ENCODE measurements at places on chromosomes 2 and 18. TPM values are rescaled to one million over a fixed set of nuclear protein-coding genes. Genes with fewer than 3 reads are reported as not detected.

DNA sequence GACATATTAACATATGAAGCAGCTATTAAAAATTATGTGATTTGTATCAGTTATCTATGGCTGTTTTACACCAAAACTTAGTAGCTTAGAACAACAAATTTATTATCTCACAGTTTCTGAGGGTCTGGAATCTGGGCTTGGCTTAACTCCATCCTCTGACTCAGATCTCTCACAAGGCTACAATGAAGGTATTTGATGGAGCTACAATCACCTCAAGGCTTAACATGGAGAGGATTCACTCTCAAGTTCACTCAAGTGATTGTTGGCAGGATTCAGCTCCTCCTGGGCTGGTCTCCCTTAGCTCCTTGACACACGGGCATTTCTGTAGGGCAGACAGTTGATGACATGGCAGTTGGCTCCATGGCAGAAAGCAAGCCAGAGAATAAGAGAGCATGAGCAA, 133.0 kb upstream of the SLC14A2 start:
- no peak for DNase-seq

DNA sequence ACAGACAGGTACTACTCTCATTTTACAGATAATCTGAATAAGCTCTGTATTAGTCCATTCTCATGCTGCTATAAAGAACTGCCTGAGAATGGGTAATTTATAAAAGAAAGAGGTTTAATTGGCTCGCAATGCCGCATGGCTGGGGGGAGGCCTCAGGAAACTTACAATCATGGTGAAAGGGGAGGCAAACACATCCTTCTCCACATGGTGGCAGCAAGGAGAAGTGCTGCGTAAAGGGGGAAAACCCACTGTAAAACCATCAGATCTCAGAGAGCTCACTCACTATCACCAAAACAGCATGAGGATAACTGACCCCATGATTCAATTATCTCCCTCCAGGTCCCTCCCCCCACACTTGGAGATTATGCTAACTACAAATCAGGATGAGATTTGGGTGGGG, 254.4 kb downstream of the KCNE4 start:
- no peak for DNase-seq

GRCh38 chr2:36800381-36800780, 103.9 kb downstream of the VIT start:
- DNase-seq: no peak

GRCh38 chr18:13235421-13235831, 16.9 kb downstream of the LDLRAD4 start:
- DNase-seq: no peak

- no peak for DNase-seq
Observed at GRCh38 chr2:164453656-164454305, 167.5 kb downstream of the GRB14 start.

GRCh38 chr2:84942964-84943421, 28.0 kb upstream of the KCMF1 start:
- DNase-seq: no peak

DNA sequence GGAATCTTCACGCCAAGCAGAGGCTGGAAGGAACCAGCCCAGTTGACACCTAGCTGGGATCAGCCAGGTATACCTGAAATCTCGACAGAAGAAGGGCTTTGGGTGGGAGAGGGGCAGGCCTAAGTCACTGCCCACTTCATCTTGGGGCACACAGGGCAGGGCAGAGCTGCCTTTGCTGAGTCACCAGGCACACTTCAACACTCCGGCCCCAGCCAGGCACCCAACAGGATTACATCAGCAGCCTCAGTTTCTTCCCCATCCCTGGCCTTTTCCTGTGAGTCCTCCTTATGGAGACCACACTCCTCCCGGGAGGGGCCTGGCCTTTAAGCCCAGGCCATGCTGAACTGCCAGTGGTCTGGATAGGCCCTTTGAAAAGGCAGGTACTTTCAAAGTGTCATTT, 201.7 kb upstream of the HS6ST1 start:
- no peak for DNase-seq

- DNase-seq: no peak
Observed at GRCh38 chr18:48153613-48154481, 223.4 kb upstream of the SMAD2 start.

GRCh38 chr2:27191070-27191829, 20.6 kb upstream of the ATRAID start:
- no peak for DNase-seq

DNA sequence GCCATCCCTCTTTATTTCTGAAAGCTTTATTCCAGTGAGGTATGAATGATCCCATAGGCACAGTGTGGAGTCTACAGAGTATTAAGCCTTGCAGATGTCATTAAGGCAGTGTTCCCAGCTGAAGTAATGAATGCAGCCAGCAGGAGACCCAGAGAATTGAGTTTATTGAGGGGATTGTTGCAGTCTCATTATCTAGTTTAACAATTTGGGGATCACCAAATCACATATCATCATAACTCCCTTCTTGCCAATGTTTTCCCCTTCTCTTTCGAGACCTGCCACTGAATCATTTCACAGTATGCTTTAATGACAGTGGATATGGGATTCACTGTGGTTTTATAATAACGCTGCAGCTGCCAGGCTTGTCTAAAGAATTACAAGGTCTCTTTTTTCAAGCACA, 249.3 kb upstream of the FSHR start:
- DNase-seq: no peak

GRCh38 chr2:53484531-53484930, 283.1 kb upstream of the CHAC2 start:
- no peak for DNase-seq

GRCh38 chr2:47486841-47487497, 84.0 kb downstream of the MSH2 start:
- DNase-seq: no peak

DNA sequence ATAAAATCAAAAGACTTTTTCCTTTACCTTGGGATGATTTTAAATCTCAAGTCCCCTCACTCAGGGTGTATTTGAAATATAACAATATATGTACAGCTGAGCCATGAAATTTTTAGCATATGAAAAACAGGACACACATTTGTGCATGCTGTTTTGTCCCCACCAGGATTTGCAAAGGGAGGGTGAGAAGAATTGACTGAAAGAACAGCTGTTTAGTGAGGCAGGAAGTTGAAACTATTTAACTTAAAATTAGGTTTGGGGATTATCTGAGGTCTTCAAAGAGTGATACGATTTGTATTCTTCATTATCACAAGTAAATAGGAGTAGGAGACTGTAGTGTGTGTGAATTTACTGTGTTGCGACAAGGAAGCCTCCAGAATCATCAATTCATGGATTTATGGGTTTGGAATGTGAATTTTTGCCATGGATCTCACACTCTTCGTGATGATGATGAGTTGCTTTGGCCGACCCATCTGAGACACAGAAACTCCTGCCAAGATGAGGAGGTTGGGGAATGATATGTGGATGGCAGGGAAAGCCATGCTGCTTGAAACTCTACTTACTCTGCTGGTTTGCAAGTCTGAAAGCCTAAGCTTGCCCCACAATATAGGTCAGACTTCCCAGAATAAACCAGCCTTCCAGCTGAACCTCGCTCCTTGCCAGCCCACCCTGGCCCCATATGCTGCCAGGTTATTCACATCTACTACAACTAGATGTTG, 31.0 kb upstream of the SPATS2L start:
- DNase-seq: no peak

- no peak for DNase-seq
Observed at GRCh38 chr18:5513947-5514346, 29.9 kb downstream of the EPB41L3 start.

Gene ANKRD30BL
- not detected for total RNA-seq

Gene CNRIP1
- total RNA-seq: 3.4 TPM

Gene FAM228B
- 7.8 TPM for total RNA-seq

Gene SPEG
- total RNA-seq: 3.5 TPM

Gene PSD4
- total RNA-seq: 23.9 TPM

Gene FARP2
- 44.9 TPM for total RNA-seq

Gene SCG2
- 43.3 TPM for total RNA-seq

Measured in pancreas (tissue), 10 donors.